Stimulated activated CD4-positive, alpha-beta T cell treated with anti-CD3 and anti-CD28 coated beads, Interleukin-2, amount 100 ng/mL, for 4 hours (primary cell): ENCODE measurements at places on chromosomes 11 and 22.

GRCh38 chr11:131792243-131792642 lies 421.8 kb downstream of the NTM start:
- no peak for DNase-seq

DNA sequence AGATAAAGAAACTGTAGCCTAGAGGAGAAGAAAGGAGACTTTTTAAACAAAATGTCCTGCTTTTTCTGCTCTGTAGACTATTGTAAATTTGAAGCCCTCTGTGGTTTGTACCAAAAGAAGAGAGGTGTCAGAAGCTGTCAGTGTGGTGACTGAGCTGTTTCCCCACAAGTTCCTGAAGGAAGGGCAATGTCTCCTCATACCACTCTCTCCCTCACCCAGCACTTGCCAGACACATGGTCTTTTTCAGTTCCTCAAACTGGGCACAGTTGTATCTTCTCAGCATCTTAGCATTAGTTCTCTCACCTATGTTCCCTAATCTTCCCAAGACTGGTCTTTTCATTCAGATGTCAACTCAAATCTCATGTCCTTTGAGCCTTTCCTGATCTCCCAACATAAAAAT lies 4.3 kb downstream of the BCO2 start:
- no peak for DNase-seq

DNA sequence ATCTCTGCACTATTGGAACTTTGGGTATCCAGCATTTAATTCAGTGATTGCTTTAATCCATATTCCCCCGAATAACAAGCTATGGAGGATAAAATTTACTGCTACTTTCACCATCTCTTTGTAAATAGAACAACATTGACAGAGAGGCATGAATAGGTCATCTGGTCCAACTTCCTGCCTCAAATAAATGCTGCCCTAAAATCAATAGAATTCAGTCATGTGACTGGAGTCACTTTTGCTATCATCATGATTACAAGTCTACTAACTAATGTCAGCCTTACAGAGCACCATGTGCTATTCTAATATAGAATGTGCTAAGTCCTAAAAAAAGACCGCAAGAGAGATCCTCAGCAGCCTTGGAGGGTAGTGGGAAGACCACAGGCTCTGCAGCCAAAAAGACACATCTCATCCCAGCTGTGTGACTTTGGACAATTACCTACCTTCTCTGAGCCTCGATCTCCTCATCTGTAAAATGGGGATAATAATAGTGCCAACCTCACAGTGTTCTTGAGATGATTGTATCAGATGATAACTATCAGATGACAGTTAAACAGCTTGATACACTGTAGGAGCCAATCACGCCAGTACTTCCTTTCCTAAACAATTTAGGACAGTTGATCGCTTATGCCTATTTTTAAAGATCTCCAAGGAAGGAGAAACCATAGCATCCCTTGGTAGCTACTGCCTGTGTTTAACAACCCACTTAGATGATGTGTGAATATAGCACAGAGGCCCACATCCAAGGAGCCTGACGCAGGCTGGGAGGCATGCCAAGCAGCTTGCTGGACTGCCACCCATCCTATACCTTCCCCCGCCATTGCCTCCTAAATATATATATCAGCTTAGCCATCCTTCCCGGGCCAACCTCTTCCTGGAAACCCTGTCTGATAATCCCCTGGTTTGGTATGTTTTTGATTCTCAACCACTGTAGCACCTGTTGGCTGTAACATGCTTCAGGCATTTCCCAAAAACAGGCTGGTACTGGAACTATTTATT lies 77.3 kb upstream of the PHF21A start:
- no peak for DNase-seq

DNA sequence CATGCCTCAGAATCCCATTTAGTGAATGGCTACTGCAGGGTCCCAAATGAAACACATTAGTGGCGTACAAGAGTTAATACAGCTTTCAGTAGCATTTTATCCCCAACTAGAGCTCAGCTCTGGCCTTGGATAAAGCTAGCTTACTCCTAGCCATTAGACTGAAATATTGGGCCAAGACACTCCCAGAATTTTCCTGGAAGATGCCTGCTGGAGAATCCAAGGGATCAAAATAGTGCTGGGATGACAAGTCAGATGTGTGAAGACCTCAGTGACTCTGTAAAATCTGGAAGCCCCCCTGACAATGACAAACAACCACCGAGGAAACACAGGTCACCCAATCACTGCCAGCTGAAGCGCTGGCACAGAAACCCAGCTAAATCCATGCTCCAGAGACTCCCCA lies 303.1 kb upstream of the SORL1-AS1 start:
- DNase-seq = no peak

GRCh38 chr11:35688023-35688422 lies 25.4 kb downstream of the TRIM44 start:
- DNase-seq = no peak

- DNase-seq = no peak
These were observed 5.8 kb downstream of the SLC22A9 start for GRCh38 chr11:63375434-63375833.

GRCh38 chr11:9722893-9723292 lies 59.0 kb downstream of the SWAP70 start:
- no peak for DNase-seq

DNA sequence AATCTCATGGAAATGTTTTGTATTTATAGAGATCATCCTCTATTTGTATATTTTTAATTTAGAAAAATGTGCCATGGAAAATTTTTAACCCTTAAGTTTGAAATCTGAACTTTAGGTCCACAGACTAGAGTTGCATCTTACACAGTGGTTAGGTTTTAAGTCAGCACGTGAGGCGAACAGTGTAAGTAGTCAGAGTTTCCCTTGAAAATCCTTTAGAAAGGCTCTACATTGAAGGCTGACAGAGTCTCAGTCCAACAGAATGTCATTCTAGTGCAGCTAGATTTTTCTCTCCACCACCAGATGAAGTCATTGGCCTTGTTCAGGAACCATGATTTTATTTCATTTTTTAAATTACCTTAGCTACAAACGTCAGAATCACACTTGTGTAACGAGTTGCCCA lies 18.7 kb downstream of the HMGXB4 start:
- no peak for DNase-seq

- DNase-seq = no peak
These were observed 56.2 kb downstream of the PANX1 start for GRCh38 chr11:94184846-94185245.

DNA sequence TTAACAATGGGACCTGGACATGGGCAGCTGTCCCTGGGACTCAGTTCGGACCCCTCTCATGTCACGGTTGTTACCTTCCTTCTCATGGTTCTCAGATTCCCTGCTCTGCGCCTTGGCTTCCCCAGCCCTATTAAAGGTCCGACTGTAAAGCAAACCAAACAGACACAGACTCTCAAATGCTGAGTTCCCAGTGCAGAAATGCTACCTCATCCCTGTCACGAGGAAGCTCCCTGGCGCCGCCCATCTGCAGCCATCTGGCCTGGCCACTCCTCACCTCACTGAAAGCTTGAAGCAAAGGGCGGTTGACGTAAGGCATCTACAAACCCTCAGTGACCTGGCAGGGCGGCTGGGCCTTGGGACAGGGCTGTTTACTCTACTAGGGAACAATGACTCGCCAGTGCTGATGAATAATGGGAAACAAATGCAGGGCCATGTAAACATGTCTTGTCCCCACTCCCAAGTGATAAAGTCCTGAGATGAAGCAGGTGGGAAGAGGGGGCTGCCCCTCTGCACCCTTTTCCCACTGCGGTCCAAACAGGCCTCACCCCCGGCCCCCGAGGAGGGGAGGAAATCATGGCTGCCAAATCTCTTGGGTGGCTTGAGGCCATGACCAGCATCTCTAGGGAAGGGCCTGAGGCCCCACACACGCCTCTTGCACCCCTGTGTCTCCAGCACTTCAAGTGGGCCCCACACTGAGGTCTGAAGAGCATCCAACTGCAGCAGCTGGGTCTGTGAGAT lies 49.3 kb downstream of the SCUBE1 start:
- no peak for DNase-seq

DNA sequence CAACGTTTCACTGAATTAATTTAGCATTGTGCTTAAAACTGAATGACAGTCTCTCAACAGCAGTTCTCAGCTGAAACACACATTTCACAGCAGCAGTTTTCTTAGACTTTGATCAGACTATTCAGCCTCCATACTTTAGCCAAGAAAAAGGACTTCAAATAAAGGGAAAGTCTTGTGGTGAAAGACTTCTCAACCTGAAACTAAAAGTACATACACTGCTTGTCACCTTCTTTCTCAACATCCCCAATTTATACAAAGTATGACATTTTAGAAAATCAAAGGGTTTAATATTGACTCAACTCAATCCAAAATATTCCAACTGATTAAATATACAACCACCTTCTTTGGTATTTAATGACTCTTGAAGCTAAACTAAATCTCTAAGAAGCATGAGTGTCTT lies 419.0 kb downstream of the LRRC4C start:
- no peak for DNase-seq

DNA sequence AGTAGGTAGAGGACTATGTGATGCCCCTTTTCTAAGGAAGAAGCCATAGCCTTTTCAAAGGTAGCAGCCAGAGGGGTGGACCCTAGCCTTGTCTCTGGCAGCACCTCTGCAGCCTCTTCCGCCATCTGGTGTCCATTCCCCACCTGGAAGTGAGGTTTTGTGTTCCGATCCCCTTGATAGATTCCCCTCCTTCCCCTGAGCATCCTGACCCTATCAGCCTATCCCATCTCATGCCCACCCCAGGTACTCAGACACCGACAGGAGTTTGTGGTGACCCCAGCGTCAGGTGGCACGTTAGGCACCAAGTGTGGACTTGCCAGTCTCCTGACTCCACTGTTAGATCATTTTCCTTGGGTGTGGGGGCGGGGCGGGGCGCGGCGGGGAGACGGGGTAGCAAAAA lies 398 bp upstream of the FAM89B start:
- DNase-seq = no peak

GRCh38 chr11:131311776-131312514 lies 58.5 kb upstream of the NTM start:
- no peak for DNase-seq

DNA sequence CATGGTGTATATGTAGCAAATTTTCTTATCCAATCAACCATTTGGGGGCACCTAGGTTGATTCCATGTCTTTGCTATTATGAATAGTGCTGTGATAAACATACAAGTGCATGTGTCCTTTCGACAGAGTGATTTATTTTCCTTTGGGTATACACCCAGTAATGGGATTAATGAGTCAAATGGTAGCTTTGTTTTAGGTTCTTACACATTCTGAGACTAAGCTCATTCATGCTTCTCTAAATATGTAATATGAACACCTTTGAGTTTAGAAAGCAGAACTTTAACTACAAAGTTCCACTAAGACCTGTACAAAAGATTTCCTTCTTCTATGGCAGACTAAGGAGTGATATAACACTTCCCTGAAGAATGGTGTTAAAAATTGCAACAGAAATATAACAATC lies 627.0 kb downstream of the KCNA4 start:
- DNase-seq = no peak

- DNase-seq = no peak
These were observed 5.5 kb downstream of the ZC3H12C start for GRCh38 chr11:110098645-110099044.

DNA sequence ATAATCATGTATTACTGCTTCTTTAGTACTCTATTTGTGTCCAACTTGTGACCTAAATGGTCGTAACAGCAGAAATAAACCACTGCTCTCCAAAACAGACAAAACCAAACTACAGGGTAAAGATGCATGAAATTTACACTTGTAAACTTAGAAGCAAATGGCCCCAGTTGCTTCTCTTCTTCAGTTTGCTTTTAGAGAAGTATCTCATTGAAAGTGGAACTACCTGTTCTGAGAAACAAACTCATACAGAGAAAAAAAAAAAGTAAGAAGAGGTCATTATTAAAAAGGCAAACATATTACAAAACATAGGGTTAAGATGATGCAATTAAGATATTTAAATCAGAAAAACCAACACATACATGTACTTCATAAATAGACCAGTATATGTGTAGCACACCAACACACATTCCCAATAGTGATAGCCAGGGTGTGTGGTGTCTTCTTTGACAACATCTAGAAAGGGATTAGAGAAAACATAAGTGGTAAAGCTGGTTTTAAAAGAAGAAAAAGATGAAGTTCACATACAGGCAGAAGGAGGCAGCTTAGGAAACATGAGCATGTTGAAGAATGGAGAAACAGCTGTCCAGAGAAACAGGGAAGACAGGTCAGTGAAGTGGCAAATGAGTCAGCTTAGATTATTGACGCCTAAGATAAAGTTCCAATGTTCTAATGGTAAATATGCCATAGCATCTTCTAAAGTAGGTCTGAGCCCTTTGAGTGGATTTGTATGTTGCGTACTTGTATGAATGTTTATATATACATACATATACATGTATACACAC lies 844.7 kb upstream of the CCDC90B start:
- no peak for DNase-seq

GRCh38 chr11:35488117-35488516 lies 37.3 kb downstream of the PAMR1 start:
- no peak for DNase-seq

DNA sequence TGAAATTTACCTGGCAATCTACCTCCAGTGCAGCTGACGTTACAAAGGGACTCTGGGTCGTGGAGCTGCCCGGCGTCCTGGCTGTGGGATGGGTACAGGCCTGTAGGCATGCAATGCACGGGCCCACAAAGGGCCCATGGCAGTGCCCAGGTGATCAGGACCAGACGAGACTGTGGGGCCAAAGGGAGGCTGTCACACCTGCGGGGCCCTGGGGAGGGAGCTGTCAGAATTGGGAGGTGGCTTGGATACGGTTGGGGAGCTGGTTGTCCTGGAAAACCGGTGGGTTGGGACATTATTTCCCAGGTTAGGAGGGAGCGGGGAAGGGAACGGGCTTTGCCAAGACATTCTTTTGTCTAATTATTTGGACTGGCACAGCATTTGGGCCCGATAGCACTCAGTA lies 958.5 kb downstream of the BRD1 start:
- no peak for DNase-seq

- DNase-seq = no peak
These were observed 86.5 kb upstream of the PPARA start for GRCh38 chr22:46063846-46064227.

DNA sequence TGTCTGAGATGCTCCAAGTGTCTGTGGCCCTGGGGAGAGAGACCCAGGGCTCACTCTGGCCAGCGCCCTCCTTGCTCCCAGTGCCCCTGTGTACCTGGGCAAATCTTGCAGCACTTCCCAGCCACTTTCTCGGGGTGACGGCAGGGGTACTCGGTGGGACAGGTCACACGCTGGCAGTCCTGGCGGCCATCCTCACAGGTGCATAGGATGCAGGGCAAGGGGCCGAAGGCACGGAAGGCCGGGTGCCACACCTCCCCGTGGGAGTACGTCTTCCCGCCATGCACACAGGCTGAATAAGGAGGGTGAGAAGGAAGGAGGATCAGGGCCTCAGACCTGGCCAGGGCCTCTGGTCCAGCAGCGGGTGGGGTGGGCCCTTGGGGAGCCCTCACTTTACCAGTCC lies 28.0 kb downstream of the CHRDL2 start:
- no peak for DNase-seq

- no peak for DNase-seq
These were observed 291.8 kb downstream of the AASDHPPT start for GRCh38 chr11:106369224-106369623.
